ENCODE measurements at places on chromosomes 2 and 18.

DNA sequence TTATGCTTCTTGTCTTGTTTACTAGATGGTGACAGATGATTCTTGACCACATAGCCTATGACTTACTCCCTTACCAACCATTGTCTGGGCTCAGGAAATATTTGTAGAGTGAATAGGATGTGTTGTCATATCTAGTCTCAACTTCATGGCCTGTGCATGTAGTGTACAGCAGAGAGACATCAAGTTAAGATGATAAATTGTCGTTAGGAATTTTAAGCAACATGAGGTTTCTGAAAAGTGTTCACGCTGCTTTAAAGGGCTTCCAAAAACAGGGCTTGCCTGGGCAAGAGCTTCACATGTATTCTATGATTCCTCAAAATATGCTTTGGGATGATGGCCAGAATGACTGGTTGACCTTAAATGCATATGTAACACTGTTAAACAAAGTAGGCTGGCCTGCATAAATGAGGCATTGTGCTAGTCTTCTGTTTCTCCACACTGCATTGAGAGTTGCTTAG lies 424.0 kb downstream of the RND3 start:
- peak; percentile 86 for DNase-seq

- DNase-seq = no peak
Observed at GRCh38 chr2:166485558-166486178, 8.4 kb downstream of the SCN7A start.

- no peak for DNase-seq
Observed at GRCh38 chr2:30823452-30823851, 16.2 kb upstream of the CAPN13 start.

DNA sequence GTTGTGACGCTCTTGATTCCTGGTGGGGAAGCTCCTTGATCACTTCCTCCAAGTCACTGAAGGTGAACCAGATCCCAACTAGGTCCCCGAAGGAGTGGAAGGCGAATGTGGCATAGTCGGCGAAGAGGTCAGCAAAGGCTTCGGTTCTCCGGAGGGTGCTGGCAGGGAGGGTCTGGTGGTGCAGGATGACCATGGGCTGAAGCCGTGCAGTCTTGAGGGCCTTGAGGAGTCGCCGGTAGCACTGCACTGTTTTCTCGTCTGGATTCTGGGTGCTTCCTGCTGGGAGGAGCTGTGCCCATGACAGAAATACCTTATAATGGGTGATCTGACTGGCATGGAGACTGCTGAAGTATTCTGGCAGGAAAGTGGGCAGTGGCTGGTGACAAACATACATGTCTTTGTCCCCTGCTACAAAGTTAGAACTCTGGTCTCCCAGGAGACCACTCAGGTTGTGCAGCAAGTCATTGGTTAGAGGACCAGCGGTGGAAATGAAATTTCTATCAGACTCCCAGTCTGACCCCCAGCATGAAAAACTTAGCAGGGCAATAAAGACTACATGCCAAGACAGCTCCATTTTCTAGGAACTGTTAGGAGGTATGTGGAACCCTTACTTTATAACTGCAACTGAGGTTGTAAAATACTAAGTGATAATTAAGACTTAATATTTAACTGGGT lies at the start of gene LCT:
LCT (minus strand) TSS at position 589 of the 675 bp plus-strand sequence; CDS start at position 574, 15 bp downstream.
- DNase-seq = no peak

DNA sequence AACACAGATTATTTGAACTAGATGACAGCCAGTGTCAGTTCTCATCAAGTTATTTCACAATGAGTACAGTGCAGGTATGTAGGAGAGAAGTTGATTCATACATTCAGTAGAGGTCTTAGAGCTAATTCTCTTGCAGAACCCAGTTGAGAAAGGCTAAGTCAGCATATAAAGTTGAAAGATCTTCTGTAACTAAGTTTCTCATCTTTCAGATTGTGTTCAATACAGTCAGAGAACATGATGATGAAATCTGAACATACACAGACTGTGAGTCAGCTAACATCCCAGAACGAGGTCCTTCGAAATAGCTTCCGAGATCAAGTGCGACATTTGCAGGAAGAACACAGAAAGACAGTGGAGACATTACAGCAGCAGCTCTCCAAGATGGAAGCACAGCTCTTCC lies 41.9 kb upstream of the LIMS1 start:
- peak; percentile 95 for DNase-seq

DNA sequence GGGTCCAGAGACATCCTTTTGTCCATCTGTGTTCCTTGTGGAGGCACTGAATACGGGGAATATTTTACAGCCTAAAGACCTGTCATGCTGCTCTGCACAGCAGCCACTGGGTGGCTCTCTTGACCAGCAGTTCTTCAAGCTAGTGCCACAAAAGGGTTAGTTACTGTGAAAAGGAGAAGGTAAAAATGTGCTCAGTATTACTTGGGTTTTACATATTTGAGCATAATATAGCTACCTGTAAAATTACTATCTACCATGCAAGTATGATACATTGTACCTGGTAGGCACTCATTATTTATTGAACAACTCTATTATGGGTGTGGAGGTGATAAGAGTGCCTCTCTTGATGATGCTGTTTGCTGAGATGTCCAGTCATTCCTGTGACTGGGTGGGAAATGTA lies 23.6 kb downstream of the FZD5 start:
- peak; percentile 76 for DNase-seq

- DNase-seq = no peak
Observed at GRCh38 chr2:100990166-100990565, 11.9 kb upstream of the RPL31 start.

GRCh38 chr2:100888601-100889000 lies 68.7 kb downstream of the NPAS2 start:
- no peak for DNase-seq

GRCh38 chr2:174662459-174662858 lies 64.9 kb upstream of the WIPF1 start:
- peak; percentile 91 for DNase-seq

DNA sequence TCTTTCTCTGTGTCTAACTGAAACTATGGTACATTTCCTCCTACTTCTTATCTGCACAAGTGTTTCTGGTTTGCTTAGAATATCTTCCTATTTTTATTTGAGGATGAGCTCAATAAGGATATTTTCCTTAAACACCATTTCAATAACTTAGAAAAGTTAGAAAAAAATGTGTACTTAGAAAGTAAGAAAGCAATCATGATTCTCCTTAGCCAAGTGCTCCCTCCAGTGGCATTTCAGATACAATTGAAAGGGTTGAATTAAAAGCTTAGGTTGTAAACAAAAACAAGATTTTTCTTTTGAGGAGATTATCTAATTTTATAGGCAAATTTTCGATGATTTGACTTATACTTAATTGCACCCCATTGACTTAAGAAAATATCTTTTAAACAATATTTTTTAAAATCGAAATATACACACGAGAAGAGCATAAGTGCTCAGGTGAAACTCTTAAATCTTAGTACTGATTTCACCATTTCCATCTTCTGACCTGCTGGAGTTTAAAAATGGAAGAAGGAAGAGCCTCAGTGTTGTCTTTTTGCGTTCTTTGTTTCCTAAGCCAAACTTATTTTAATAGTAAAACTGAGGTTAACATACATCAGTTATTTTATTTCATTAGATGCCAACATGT lies 26.9 kb downstream of the C18orf63 start:
- DNase-seq = peak; percentile 83

- DNase-seq = no peak
Observed at GRCh38 chr2:58539973-58540372, 298.8 kb upstream of the FANCL start.

GRCh38 chr2:188118431-188118830 lies 173.2 kb upstream of the GULP1 start:
- DNase-seq = no peak

GRCh38 chr18:34901299-34901698 lies 139.9 kb upstream of the MAPRE2 start:
- DNase-seq = peak; percentile 29

- DNase-seq = no peak
Observed at GRCh38 chr18:63157293-63158011, 162.1 kb downstream of the BCL2 start.

GRCh38 chr2:214203744-214204289 lies 207.0 kb upstream of the VWC2L start:
- peak; percentile 70 for DNase-seq

GRCh38 chr2:41187376-41188122 lies 735.7 kb upstream of the SLC8A1 start:
- DNase-seq = no peak

- DNase-seq = peak; percentile 47
Observed at GRCh38 chr2:42136782-42137124, 32.4 kb upstream of the EML4 start.

DNA sequence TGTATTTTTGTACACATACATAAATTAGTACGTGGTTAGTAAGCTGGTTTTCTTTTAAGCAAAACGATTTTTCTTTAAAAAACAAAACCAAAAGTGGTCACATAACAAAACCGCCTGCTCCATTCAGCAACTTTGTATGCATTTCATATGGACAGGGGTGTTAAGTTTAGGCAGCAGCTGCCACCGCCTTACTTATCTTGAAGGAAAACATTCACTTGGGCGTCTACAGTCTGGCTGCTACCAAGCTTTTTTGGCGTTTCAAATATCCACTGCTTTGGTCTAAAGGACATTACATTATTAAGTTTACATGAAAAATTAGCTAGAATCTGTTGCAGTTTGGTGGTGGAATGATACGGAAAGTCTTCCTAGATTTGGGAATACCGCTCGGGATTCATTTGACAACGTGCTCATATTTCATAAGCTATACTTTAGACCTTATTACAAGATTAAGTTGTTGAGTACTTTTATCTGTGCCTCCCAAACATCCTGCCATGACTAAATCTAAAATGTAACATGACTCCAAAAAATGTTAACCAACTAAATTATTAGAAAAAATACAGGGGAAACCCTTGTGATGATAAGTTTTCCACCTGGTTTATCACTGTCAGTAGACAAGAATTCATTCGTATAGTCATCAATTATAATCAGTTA lies 214.8 kb downstream of the NEDD4L start:
- DNase-seq = no peak

DNA sequence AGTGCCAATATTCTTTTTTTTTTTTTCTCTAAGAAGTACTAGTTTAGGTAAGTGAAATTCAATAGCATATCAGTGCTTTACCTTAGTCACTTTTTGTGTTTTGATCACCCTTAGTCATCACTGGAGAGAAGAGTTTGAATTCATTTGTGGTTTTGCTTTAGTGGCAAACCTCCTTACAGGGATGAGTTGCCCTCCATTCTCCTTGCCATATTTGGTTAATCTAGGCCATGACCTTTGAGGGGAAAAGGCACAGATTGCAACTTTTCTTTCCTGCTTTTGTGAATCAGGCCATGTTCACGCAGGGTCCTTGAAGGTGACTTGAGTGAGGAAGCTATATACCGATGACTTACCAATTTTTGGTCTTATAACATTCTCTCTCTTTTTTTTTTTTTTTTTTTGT lies 34.4 kb downstream of the PLEKHA3 start:
- peak; percentile 88 for DNase-seq

DNA sequence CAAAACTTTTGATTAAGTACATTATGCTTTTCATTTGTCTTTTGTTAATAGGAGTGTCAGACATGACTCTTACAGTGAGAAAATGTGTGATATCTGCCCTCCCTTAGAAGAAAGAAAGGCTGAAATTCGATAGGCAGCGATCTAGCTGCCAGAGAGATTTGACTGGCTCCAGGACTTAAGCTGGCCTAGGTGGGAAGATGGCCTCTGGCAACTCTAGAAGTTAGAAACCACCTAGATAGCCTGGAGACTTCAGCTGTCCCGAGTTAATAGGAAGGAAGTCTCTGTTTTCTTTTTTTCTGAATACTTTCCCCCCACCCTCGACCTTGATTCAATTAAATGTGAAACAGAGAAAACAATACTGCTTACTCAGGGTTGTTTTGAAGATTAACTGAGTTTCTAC lies 1194.7 kb upstream of the CRIM1 start:
- no peak for DNase-seq

GRCh38 chr2:145194673-145195072 lies 674.8 kb upstream of the ZEB2 start:
- DNase-seq = no peak

DNA sequence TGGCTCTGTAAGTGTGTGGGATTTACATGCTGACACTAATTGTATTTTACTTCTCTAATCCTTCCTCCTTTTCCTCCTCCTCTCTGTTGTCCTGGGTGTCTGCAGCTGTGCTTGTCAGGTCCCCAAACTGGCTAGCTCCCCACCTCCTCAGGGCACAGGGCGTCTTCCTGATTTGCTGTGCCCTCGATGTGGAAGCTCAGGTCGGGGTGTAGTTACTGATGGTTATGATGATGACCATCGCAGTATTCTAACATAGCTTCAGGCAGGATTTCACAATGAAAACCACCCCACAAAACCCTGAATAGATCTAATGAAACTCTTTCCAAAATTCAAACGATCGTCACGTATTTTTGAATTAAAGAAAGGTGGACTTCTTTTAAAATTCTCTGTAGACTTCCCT lies 428.4 kb downstream of the TGIF1 start:
- no peak for DNase-seq

DNA sequence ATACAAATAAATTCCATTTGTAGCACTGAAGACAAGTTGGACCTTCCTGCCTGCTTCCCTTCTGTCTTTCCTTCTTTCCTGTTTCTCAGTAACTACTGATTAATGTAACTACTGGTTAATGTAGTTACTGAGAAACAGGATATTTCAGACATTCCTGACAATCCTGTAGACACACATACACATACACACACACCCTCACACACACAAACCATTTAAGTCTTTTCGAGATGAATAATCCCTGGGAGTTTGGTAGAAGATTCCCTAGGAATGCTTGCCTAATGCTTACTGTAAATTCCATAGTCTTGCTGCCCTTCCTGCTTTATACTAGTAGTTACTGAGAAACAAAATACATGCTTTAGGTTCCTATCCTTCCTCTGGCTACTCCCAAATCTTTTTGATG lies 83.9 kb downstream of the PIK3C3 start:
- peak; percentile 65 for DNase-seq

GRCh38 chr2:240991378-240992263 lies 6.8 kb upstream of the SNED1 start:
- DNase-seq = peak; percentile 98

DNA sequence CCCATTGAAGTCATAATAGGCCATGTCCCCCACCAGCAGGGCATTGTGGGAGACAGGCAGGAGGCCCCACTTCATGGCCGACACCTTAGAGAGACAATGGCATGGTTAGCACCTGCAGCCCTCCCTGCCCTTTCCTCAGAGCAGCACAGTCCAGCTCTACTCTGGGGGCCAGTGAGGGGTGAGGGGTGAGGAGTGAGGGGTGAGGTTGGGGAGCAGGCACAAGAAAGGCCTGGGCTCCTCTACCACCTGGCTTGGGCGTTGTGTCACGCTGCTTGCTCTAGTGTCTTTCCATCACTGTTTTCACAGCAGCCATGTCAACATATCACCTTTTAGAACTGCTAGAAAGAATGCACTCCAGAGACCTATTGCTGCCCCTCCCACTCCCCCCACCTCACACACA lies 77.2 kb downstream of the ADD2 start:
- DNase-seq = no peak

- DNase-seq = no peak
Observed at GRCh38 chr18:13563390-13563805, 163.0 kb downstream of the FAM210A start.

DNA sequence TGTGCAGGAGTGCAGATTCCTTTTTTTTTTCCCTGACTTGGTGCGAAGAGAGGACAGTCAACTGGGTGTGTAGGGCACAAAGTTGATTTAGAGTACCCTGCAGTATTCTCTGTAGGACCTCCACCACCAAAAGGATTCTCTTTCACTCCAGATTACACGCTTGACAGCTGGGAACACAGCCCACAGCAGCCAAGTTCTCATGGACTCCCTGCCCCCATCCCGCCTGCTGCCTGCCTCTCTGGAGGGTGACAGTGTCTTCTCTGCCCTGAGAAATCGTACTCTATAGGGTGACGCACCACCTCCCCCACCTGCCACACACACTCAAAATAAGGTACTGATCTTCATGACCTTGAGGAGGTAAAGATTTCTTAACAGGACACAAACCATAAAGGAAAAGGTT lies 26.6 kb upstream of the IHH start:
- DNase-seq = no peak

GRCh38 chr2:239313776-239314175 lies 87.0 kb downstream of the HDAC4 start:
- DNase-seq = no peak
